NCI-H510A (cell line): ENCODE measurements at places on chromosomes 5 and 9.

- no peak for DNase-seq
These were observed 850.6 kb upstream of the WWC1 start for GRCh38 chr5:167440846-167441245.

DNA sequence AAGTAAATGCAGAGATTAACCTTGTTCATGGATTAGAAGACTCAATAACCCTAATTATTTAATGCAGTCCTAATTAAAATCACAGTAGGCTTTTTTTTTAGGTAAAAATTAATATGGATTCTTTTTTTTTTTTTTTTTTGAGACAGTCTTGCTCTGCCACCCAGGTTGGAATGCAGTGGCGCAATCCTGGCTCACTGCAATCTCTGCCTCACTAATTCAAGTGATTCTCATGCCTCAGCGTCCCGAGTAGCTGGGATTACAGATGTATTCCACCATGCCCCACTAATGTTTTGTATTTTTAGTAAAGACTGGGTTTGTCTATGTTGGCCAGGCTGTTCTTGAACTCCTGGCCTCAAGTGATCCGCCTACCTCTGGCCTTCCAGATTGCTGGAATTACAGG, 40.6 kb downstream of the DENND4C start:
- no peak for DNase-seq

DNA sequence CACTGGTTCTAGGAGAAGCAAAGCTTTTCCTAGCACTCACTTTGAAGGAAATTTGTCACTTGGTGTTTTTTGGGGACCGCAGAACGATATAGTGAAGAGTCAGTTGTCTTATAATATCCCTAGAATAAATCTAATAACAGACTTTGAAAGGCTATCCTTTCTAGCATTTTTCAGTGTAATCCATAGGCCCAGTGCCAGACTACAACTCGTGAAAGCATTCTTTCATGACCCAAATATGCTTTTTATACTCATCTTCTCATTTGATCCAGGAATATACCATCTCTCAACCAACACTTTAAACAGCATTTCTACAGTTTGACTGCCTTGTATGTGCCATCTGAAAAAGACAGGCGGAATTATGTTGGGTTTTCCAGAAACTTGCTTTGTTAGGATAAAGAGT, 104.0 kb downstream of the ERCC6L2 start:
- DNase-seq = no peak

DNA sequence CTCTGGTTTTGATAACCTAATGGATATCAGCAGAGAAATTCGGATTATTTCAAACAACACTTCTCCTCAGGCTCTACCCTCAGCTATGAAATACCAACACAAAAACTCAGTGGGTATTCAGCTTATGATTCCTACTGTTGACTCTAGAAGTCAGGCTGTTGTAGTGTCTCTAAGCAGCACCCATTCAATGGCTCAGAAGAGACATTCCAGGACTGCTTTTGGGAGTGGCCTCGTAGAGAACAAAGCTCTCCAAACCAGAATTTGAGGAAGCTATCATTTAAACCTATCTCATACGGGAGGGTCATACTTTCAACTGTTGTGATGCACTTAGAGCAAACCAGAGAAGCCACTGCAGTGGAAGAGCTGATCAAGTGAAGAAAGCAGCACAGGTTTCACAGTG, 34.1 kb downstream of the ETF1 start:
- DNase-seq = no peak

DNA sequence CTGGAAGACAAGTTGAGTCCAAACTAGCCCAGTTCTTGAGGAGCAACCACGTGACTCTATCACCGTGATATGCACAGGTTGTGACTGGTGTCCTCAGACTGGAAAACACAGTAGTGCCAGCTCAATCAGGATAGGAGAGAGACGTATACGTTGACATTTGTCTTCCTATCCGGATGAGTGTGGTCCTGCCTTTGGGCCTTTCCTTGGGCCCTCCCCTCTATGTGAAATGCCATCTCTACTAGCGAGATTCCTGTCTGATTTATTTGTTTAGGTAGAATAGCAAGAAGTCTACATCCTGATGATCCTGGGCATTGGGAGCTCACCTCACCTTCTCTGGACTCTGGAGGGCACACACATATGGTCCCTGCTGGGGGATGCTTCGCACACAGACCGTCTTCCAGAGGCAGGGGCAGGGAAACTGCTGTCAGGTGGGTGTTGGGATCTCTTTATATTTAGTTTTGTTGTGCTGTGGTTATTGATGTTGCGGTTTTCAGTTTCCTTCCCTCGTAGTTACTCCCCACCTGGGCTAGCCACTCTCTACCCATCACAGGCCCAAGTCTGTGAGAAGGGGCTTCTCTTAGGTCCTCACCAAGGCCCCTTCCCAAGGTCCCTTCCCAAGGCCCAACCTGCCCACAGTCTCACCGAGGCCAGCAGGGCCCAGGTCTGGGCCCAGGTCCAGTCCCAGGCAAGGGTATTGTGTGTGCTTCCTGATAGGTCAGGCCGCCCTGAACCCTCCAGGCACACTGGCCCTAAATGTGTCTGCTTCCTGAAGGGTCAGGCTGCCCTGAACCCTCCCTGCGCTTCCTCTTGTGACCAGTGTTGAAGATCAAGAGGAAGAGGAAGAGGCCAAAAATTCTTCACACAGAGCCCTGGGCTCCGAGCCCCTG, 19.0 kb upstream of the SPINK4 start:
- no peak for DNase-seq

- DNase-seq = no peak
These were observed 792.7 kb upstream of the CHD1 start for GRCh38 chr5:99721506-99721905.

GRCh38 chr5:39469176-39469575, 44.4 kb upstream of the DAB2 start:
- no peak for DNase-seq

GRCh38 chr9:97528529-97529230, 27.2 kb downstream of the TMOD1 start:
- no peak for DNase-seq

DNA sequence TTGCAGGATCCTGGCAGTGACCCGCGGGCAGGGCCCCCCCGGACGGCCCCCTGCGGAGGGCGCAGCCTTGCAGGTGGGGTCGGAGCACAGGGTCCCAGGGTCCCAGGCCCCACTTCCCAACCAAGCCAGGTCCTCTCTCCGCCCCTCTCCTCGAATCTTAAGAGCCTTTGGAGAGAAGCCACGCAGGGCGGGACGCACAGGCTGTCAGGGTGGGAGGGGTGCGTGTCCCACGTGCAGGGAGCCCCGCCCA, 18.4 kb upstream of the EGFL7 start:
- DNase-seq = no peak

- DNase-seq = no peak
These were observed 205.4 kb downstream of the LURAP1L start for GRCh38 chr9:12980085-12980851.

DNA sequence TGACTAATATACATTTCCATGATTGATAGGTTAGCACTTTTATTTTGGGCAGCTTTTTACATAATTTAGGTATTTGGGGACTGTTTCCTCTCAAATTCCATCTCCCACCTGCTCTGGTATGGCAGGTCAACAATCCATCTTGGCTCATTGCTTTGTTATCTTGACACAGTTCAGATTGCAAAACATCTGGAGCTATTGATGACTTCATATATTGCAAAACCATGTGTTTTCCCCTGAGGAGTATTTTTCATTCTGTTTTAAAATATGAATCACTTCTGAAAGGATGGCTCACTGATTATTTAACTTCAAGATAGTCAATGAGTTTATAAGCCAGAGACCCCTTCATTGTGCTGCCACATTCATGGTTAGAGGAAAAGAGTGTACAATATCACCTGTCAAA, 1206.0 kb upstream of the C9orf72 start:
- DNase-seq = no peak

DNA sequence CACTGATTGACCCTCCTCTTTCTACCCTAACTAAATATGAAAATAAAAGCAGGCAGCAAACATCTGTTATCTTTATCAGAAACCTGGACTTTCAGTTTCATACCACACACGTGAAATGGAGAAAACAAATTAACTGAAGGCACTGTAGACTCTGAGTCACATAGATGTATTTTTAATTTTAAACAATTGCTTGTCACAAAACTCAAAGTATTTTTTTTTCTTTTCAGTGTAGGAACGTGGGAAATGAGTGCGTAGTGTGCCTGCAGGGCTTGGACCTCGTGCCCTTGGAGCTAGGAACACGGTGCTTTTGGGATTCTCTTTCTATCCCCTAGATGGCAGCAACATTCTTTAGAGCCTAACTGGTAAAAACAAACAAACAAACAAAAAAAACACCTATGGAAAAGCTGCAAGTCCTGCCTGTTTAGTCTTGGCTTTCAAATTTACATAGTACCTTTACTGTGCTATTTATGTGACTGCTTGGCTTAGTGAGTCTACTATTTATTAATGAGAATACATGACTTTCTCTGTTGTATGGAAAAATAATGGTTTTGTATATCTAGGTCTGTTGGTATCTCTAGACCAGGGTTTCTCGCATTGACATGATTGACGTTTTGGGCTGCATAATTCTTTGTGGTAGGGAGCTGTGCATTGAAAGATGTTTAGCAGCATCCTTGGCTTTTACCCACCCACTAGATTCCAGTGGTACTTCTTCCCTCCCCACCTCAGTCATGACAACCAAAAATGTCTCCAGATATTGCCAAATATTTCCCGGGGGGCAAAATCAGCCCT, 16.8 kb upstream of the ACTBL2 start:
- no peak for DNase-seq

- DNase-seq = no peak
These were observed 2.7 kb upstream of the PURA start for GRCh38 chr5:140111011-140111858.

DNA sequence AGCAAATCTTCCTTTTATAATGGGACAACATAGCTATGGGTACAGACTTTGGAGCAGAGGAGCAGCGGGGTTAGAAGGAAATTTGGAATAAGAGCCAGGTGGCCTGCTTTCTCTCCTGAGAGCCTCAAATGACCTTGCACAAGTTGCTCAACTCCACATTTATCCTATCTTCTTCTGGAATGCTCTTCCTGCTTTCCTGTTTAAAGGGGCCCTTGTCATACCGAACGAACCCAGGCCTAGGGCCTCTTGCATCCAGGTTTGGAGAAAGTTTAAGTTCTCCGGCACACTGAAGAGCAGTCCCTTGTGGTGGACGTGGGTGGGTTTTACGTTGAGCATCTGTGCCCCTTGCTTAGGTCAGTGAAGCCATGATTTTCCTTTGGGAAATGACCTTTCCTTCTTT, 197.9 kb upstream of the NR3C1 start:
- DNase-seq = no peak

DNA sequence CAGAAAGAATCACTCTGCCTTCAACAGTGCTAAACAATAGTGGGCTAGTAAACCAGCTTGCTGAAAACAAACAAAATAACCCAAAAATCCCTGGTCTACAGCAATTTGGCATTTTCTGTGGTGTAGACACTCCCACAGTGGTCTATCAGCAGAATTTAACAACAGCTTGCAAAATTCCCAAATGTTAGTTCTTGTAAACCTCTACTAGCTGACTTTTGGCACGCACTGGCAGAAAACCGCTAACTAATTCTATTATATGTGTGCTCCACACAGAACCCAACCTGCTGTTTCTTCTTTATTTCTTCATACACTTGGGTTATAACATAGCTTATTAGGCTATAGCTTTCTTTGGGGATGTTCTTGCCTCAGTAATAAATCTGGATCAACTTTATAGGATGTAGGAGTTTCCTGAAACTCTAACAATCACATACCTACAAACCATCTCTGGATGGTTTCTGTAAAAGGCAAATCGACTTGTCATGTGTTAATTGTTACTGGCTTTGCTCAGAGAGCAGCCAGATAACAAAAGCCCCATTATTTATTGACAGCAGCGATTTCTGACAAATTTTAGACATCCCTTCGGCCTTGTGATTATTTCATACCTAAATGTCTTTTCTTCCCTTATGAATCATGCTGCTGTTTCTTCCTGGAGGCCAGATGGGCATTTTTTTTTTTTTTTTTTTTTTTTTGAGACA, 82.7 kb upstream of the NAA35 start:
- no peak for DNase-seq

- DNase-seq = no peak
These were observed 329.6 kb downstream of the MED10 start for GRCh38 chr5:6048746-6049145.
